ENCODE measurements at places on chromosomes 5 and 9.

GRCh38 chr9:88045686-88046085, 71.4 kb upstream of the CDK20 start:
- no peak for DNase-seq

DNA sequence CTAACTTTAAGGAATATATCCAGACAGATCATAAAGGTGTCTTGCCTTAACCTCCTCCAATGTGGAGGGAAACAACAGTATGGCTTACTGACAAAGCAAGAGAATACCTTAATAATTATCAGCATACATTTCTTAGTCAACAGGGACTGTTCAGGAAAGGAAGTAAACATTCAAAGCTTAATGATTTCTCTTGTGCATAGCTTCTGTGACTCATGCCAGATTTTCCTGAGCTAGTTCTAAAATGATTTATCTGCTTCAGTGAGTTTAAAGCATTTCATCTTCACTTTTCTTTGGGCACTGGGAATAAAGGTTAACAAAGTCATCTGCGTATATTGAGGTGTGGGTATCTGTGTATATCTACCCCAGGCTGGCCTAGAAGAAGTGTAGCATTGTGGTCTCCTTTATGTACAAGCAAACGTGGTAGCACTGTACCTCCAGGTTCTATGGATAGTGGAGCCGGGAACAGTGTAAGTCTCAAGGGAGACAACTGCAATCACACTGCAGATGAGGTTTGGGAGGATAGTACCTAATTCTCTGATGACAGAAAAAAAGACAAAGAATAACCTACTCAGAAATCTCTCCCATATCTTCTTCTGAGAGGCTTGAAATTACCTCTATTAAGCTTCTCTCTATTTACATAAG, 284.1 kb downstream of the HCN1 start:
- DNase-seq = no peak

DNA sequence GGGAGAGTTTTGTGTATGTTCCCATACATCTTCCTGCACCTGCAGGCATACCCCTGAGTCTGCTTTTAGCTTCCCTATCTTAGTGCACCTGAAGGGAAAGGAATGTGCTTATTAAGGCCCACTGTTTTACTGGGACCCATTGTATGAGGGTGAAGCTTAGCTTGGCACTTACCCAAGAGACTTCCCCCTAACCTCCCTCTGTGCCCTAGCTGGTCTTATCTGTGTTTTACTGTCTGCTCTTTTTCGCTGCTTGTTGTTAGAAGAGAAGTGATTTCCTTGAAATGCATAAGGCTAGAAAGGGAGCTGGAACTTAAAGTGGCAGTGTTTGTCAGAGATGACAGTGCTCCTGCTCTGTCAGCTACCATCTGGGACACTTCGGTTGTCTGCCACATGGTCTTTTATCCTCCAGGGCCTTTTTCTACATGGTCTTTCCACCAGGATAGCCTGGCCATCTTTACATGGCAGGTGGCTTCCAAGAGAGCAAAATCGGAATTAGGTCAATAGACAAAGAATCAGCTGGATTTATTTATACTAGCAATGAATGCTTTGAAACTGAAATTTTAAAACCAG, 122.5 kb upstream of the SLC44A1 start:
- no peak for DNase-seq

DNA sequence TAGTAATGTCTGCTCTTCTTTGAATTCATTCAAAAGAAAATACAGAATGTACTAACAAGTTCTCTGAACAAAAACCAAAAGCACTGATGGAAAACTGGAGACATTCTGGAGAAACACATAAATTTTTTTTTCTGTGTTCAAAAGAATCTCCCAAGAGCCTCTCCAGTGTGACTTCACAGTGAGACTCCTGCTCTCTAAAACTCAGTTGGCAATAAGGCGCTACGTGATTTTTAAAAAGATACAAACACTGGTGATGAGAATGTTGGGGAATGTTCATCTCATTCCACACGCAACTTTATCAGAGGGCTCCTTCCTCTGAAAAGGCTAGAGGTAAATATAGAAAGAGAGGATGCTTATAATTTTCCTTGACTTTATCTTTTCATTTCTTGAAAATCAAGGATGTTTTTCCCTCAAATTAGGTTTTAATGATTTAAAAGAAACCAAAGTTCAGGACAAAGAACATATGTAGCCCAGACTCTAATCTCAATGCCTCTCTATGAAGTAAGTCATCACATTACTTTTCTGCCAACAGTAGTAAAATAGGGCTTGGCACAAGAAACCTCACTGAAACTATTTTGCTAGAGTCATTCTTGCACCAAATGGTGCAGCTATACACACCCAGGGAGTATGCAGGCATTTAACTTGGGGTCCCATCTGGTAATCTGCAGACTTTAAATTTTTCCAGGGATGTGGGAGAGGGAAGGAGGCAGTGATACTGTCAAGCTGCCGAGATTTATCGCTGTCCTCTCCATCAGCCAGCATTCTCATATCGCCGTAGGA, 12.9 kb upstream of the AOPEP start:
- DNase-seq = no peak

DNA sequence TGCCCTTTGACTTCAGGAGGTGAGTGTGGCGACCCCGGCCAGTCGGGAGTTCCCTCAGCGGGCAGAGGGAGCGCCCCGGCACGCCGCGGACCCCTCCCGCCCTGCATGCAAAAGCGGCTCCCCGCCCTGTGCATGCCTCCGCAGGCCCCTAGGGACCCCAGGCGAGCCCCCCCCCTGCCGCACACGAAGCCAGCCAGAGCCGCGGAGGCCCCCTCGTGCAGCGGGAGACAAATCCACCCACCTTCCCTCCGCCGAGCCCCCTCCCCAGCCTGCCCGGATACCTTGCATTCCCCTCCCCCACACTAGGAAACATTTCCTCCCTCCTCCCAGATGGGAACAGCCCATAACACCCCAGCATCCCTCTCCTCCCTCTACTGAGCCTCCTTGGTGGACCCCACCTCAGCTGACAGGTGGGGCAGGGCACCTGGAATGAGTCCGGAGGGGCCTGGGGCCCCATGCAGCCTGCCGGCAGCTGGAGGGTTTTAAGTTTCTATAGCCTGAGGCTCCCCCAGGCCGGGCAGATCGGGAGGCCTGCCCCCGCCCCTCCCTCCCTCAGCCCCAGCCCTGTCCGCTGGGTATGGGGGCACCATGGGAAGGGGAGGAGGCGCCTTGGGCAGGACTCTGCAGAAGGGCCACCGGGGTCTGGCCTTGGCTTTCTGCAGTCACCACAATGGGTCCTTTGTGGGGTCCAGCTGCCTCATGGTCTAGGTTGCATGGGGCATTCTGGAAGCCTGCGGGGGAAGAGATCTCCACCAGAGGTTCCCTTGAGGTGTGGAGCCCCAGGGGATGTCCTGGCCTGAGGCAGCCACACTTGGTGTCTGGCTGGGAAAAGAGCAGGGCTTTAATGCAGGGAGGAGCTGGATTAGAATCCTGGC, 601 bp downstream of the ERGIC1 start:
- DNase-seq = no peak

GRCh38 chr5:68683632-68684036, 410.2 kb upstream of the SLC30A5 start:
- peak; percentile 30 for DNase-seq

GRCh38 chr5:110580625-110581024, 145.8 kb downstream of the TMEM232 start:
- DNase-seq = no peak

DNA sequence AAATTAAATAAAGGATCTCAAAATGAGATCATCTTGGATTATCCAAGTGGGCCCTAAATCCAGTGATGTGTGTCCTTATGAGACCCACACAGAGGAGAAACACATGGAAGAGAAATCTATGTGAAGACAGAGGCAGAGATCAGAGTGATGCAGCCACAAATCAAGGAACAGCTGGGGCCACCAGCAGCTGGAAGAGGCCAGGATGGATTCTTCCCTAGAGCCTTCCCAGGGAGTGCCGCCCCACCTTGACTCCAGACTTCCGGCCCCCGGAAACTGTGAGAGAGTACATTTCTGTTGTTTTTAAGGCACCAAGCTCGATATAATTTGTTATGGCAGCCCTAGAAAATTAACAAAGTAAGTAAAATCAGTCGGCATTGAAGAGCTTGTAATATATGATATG, 286.9 kb downstream of the FBXL7 start:
- no peak for DNase-seq
